ENCODE measurements at places on chromosomes 11 and 22.

DNA sequence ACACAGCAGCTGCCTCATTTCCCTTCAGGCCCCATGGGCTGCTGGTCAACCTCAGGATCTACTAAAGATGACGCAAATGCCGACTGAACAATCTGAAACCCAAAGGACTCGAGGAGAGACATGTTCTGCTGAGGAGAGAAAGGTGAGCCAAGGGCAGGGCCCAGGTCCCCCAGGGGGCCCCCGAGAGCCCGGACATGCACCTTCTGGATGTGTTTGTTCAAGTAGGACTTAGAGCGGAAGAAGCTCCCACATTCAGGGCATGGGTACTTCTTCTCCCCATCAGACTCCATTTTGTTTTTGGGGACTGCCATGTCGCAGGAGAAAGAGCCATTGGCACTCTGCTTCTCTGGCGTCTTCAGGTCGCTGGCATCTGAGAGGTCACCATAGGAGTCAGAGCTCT, 19.3 kb downstream of the PATZ1 start:
- H3K27me3 ChIP-seq: no peaks in the 10 kb centered on the region
- no peaks in the 10 kb centered on the region for H3K4me1 ChIP-seq
- DNase-seq: no peak
- H3K4me3 ChIP-seq: no peak overlapping the region
- H3K36me3 ChIP-seq: peaks cover 78% of the 10 kb centered on the region

GRCh38 chr11:86287468-86287796, 14.6 kb upstream of the HIKESHI start:
- H3K27me3 ChIP-seq: no peaks in the 10 kb centered on the region
- DNase-seq: no peak
- no peak overlapping the region for H3K27ac ChIP-seq

DNA sequence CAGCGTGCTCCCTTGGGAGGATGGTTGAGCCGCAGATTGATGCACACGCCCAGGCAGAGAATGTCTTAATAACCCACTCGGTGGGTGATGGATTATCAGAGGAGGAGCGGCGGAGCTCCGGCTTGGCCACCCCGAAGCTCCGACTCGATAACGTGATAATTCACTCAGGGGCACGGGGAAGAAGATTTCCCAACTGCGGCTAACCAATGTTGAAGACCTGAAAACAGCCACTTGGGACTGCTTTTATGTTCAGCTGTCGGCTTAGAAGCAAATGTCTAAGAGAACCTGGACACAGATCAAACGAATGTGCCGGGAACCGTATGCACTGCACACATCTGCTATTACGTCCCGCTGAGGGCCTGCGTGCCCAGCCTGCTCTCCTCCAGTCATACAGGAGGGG, 206.8 kb upstream of the CADM1 start:
- no peak overlapping the region for H3K27ac ChIP-seq
- DNase-seq: no peak
- H3K4me3 ChIP-seq: no peak overlapping the region
- H3K27me3 ChIP-seq: peaks cover 31% of the 10 kb centered on the region
- no peaks in the 10 kb centered on the region for H3K36me3 ChIP-seq
- no peaks in the 10 kb centered on the region for H3K4me1 ChIP-seq

- H3K36me3 ChIP-seq: peaks cover 19% of the 10 kb centered on the region
- H3K27ac ChIP-seq: peak overlapping the region; percentile 92
- no peak for DNase-seq
Measured at GRCh38 chr11:111736621-111737443, 29.4 kb downstream of the PPP2R1B start.

- DNase-seq: no peak
- peaks cover 84% of the 10 kb centered on the region for H3K27me3 ChIP-seq
- no peaks in the 10 kb centered on the region for H3K36me3 ChIP-seq
Measured at GRCh38 chr22:37100589-37101127, 8.9 kb downstream of the TMPRSS6 start.

GRCh38 chr11:36037031-36037430, 93.2 kb downstream of the LDLRAD3 start:
- peak; percentile 32 for DNase-seq
- H3K27ac ChIP-seq: no peak overlapping the region
- peaks cover 10% of the 10 kb centered on the region for H3K4me1 ChIP-seq

GRCh38 chr22:49392247-49392646, 435.4 kb downstream of the BRD1 start:
- no peaks in the 10 kb centered on the region for H3K4me1 ChIP-seq
- no peak for DNase-seq
- H3K27ac ChIP-seq: no peak overlapping the region
- H3K36me3 ChIP-seq: no peaks in the 10 kb centered on the region
- no peak overlapping the region for H3K4me3 ChIP-seq

GRCh38 chr11:64304316-64305072, 830 bp upstream of the ESRRA start:
- DNase-seq: peak; percentile 95
- peaks cover 13% of the 10 kb centered on the region for H3K27me3 ChIP-seq
- peaks cover 57% of the 10 kb centered on the region for H3K4me1 ChIP-seq
- H3K4me3 ChIP-seq: peak overlapping the region; percentile 77
- H3K36me3 ChIP-seq: peaks cover 10% of the 10 kb centered on the region
- H3K27ac ChIP-seq: peak overlapping the region; percentile 99
